ENCODE measurements at places on chromosomes 4 and X.
A peak's percentile ranks its signal among the peaks of the same experiment; 100 is the strongest.

DNA sequence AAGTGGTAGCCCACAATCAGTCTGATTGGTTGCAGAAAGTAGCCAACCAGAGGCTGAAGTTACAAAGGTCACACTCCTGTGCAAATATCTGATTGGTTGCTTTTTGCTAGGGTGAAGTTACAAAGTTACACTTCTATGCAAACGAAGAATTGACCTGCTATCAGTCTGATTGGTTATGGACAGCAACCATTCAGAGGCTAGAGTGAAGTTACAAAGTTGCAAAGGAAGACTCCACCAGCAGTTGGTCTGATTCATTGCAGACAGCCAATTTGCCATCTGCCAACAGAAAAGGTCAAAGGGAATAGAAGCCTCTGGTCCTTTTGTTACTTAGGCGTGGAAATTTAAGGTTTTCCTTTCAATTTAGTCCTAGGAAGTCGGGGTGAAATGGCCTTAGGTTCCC is 377.7 kb downstream of the PRDM5 start:
- DNase-seq: no peak

GRCh38 chr4:77193511-77194102 is 36.6 kb downstream of the CCNG2 start:
- no peak for DNase-seq

GRCh38 chrX:47623540-47624027 is 3.9 kb upstream of the SYN1 start:
- DNase-seq: peak; percentile 13

DNA sequence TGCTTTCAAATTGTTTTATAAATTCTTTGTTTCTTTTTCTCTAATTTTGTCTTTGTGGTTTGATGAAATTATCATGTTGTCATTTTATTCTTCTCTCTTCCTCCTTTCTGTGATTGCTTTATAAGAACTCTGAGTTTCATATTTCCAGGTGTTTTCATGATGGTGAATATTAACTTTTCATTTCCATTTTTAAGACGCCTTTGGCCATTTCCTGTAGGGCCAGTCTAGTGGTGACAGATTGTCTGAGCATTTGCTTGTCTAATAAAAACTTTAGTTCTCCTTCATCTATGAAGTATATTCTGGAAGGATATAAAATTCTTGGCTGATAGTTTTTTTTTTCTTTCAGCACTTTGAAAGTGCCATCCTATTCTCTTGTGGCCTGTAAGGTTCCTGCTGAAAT is 128.1 kb downstream of the FAM13A start:
- no peak for DNase-seq

GRCh38 chr4:88058295-88058694 is 50.9 kb downstream of the PKD2 start:
- no peak for DNase-seq

DNA sequence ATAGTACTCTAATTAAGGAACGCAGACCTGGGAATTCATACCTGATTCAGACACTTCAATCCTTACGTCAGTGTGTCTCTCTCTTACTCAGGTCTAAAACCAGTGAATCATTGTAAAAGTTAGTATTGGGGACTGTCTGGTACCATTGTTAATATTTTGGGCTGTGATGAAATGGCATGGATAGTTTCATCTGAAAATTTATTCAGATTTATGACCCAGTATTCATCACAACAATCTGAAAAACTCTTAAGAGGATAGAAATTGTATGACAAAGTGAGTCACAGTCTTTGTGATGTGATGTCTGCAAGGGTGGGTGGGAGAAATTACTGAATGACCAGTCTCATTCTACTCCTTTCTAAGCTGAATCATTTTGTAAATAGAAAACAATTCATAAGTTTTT is 10.3 kb downstream of the FGF2 start:
- no peak for DNase-seq

- no peak for DNase-seq
Measured at GRCh38 chrX:77595848-77596247, 148.7 kb downstream of the FGF16 start.

All from NCI-H1417 treated with DMSO at 0.1 percent for 48 hours (cell line).